ENCODE measurements at places on chromosomes 7 and 10. TPM values are rescaled to one million over a fixed set of nuclear protein-coding genes. Genes with fewer than 3 reads are reported as not detected.
A peak's percentile ranks its signal among the peaks of the same experiment; 100 is the strongest.

Gene CC2D2B
- 0.42 TPM for polyA plus RNA-seq

- no peaks in the 10 kb centered on the region for H3K27me3 ChIP-seq
- DNase-seq: no peak
- H3K4me1 ChIP-seq: peaks cover 4% of the 10 kb centered on the region
- H3K27ac ChIP-seq: peak overlapping the region; percentile 73
- no peak overlapping the region for H3K4me3 ChIP-seq
- H3K36me3 ChIP-seq: peaks cover 14% of the 10 kb centered on the region
Measured at GRCh38 chr10:95536894-95537541, 24.2 kb downstream of the SORBS1 start.

DNA sequence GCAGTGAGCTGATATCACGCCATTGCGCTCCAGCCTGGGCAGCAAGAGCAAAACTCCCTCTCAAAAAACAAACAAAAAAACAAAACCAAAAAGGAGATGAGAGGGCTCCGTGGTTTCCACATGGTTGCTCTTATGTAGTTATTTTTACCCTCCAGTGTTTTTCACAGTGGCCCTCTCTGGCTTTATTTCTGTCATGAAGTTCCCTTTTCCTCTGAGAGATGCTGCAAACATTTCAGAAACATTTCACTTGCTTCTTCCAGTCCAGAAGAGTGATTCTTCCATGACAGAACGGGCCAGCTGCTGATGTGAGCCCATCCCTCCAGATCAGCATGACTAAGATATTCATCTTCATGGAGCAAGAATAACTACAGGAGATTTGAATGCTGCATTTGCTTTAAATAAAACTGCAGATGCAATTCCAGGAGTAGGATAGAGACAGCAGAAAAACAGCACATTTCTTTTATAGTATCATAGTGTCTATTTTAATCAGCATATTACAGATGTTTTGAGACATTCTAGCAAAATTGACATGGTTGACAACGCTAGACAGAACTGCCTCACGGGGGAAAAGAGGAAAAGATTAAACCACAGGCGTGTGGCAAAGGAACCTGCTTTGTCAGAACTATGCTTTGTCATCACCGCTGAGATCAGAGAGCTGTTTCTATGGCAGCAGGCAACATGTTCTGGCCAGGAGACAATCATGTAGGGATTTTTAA lies 40.3 kb downstream of the NRCAM start:
- DNase-seq: no peak
- no peak overlapping the region for H3K4me3 ChIP-seq
- no peak overlapping the region for H3K27ac ChIP-seq
- H3K36me3 ChIP-seq: no peaks in the 10 kb centered on the region

GRCh38 chr7:30310674-30311362 lies 26.4 kb downstream of the ZNRF2 start:
- H3K4me3 ChIP-seq: no peak overlapping the region
- no peaks in the 10 kb centered on the region for H3K36me3 ChIP-seq
- no peaks in the 10 kb centered on the region for H3K4me1 ChIP-seq
- H3K27ac ChIP-seq: no peak overlapping the region
- no peaks in the 10 kb centered on the region for H3K27me3 ChIP-seq
- DNase-seq: no peak

GRCh38 chr10:4285121-4285520 lies 500.1 kb upstream of the KLF6 start:
- H3K36me3 ChIP-seq: no peaks in the 10 kb centered on the region
- no peak overlapping the region for H3K4me3 ChIP-seq
- no peak for DNase-seq
- H3K4me1 ChIP-seq: no peaks in the 10 kb centered on the region
- peak overlapping the region; percentile 42 for H3K27ac ChIP-seq

Gene GNG11
- polyA plus RNA-seq: 16.8 TPM

DNA sequence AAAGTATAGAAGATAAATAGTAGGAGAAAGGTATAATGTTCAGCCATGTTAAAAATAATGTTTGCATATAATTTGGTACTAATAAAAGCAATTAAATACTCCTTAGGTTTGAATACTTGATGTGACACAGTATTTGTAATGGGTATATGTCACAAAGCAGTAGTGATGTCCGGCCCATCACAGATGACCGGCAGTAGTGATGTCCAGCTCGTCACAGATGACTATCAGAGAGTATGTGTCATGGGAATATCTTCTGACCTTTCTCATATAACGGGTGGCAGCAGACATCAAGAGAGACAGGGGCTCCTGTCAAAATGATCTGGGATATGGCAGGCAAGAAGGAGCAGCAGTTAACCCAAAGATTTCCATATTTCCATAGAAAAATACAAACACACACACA lies 477.4 kb upstream of the KLF6 start:
- no peaks in the 10 kb centered on the region for H3K27me3 ChIP-seq
- DNase-seq: no peak
- no peak overlapping the region for H3K27ac ChIP-seq
- H3K4me3 ChIP-seq: no peak overlapping the region
- H3K36me3 ChIP-seq: no peaks in the 10 kb centered on the region
- peaks cover 2% of the 10 kb centered on the region for H3K4me1 ChIP-seq

Gene CLDN4
- polyA plus RNA-seq: 115 TPM

GRCh38 chr10:31381171-31381570 lies 62.2 kb downstream of the ZEB1 start:
- no peaks in the 10 kb centered on the region for H3K4me1 ChIP-seq
- DNase-seq: no peak

DNA sequence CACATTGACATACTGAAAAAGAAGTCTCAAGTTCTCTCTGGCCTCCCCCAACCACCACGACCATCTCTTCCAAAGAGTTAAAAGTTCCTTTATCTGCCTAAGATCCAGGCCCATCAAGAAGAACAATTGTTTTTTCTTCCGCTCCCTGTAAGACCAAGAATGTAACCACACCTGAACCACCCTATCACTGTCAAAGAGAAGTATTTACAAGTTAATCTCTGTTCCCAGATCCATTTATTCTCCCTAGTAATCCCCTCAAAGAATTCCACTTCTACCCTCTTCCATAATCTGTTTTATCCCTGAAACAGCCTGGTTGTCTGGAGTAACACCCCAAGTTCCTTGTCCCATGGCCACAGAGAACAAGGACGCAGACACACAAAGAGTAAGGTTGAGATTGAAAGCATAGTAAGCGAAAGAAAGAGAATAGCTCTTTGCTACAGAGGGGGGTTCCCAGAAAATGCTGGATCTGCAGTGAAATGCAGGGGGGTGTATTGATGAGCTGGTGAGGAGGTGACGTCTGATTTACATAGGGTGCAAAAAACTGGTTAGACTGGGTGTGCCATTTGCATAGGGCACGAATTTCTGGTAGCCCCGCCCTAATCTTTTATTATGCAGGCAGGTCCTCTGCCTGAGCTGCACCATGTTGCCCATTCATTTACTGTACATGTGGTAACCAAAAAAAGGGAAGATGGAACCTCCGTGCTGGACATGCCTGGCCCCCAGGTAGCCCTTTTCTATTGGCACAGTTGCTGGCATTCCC lies 122.0 kb downstream of the SKIDA1 start:
- H3K27ac ChIP-seq: no peak overlapping the region
- no peak overlapping the region for H3K4me3 ChIP-seq
- no peaks in the 10 kb centered on the region for H3K27me3 ChIP-seq
- H3K36me3 ChIP-seq: no peaks in the 10 kb centered on the region

- H3K36me3 ChIP-seq: no peaks in the 10 kb centered on the region
- H3K4me3 ChIP-seq: no peak overlapping the region
- H3K4me1 ChIP-seq: peaks cover 7% of the 10 kb centered on the region
Measured at GRCh38 chr7:42181566-42181965, 55.4 kb downstream of the GLI3 start.

DNA sequence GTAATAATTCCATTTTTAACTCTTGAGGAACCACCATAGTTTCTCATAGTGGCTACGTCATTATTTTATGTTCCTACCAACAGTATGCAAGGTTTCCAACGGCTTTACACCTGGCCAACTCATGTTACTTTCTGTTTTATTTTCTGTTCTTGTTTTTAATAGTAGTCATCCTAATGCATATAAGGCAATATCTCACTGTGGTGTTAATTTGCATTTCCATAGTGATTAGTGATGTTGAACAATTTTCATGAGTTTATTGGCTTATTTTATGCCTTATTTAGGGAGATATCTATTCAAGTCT lies 465.5 kb upstream of the KLF6 start:
- H3K36me3 ChIP-seq: no peaks in the 10 kb centered on the region
- H3K4me3 ChIP-seq: no peak overlapping the region
- no peak for DNase-seq

GRCh38 chr7:153941061-153941460 lies 111.1 kb upstream of the DPP6 start:
- no peak overlapping the region for H3K27ac ChIP-seq
- no peaks in the 10 kb centered on the region for H3K27me3 ChIP-seq
- no peaks in the 10 kb centered on the region for H3K4me1 ChIP-seq
- H3K36me3 ChIP-seq: no peaks in the 10 kb centered on the region
- H3K4me3 ChIP-seq: no peak overlapping the region

GRCh38 chr10:110471566-110472139 lies 26.1 kb upstream of the DUSP5 start:
- no peak overlapping the region for H3K4me3 ChIP-seq
- DNase-seq: no peak
- no peaks in the 10 kb centered on the region for H3K4me1 ChIP-seq
- H3K36me3 ChIP-seq: no peaks in the 10 kb centered on the region
- H3K27me3 ChIP-seq: no peaks in the 10 kb centered on the region
- H3K27ac ChIP-seq: no peak overlapping the region

DNA sequence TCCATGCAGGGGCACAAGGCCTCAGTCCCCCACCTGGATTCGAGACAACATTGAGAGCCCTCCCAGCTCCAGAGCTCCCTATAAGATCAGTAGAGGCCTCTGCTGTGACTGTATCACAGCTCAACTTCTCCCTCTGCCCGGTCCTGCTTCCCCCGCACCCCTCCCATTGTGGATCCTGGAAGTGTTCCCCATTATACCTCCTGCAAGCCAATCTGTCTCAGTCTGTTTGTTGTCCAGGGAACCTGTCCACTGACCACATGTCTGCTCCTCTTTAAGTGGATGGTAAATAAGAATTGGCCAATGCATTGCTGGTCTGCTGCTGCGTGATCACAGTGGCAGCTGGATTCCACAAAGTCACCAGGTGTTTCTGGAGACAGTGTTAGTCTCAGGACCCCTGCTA lies 259.7 kb upstream of the HABP2 start:
- H3K4me3 ChIP-seq: no peak overlapping the region
- no peaks in the 10 kb centered on the region for H3K4me1 ChIP-seq
- H3K27ac ChIP-seq: no peak overlapping the region
- no peaks in the 10 kb centered on the region for H3K36me3 ChIP-seq

GRCh38 chr7:92437956-92438491 lies 9.3 kb upstream of the GATAD1 start:
- H3K27ac ChIP-seq: no peak overlapping the region
- H3K4me3 ChIP-seq: no peak overlapping the region
- H3K27me3 ChIP-seq: no peaks in the 10 kb centered on the region
- no peak for DNase-seq
- no peaks in the 10 kb centered on the region for H3K36me3 ChIP-seq
- no peaks in the 10 kb centered on the region for H3K4me1 ChIP-seq

Gene SNX10
- polyA plus RNA-seq: 1.3 TPM

DNA sequence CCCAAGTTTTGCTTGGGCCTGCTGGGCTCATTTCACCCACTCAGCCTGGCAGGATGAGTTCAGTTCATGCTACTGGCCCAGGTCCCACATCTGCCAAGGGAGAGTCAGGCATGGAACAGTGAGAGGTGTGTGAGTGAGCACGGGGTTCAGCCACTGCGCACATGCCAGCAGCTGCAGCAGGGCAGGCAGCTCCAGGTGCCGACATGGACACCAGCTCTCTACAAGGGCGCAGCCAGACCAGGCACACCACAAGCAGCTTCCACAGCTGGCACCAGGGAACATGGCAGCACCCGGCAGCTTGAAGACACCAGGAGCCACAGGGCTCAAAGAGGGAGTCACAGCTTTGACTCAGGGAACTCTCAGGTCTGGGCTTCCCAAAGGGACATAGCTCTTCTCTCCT lies 938.0 kb downstream of the SORCS3 start:
- no peaks in the 10 kb centered on the region for H3K4me1 ChIP-seq
- H3K27me3 ChIP-seq: no peaks in the 10 kb centered on the region
- no peak overlapping the region for H3K27ac ChIP-seq

GRCh38 chr7:94022550-94022949 lies 18.4 kb upstream of the BET1 start:
- H3K27ac ChIP-seq: no peak overlapping the region
- no peak for DNase-seq
- H3K4me1 ChIP-seq: no peaks in the 10 kb centered on the region
- H3K27me3 ChIP-seq: no peaks in the 10 kb centered on the region
- H3K4me3 ChIP-seq: no peak overlapping the region

GRCh38 chr10:49289480-49289879 lies 9.5 kb upstream of the C10orf71 start:
- DNase-seq: no peak
- no peaks in the 10 kb centered on the region for H3K27me3 ChIP-seq
- H3K4me1 ChIP-seq: no peaks in the 10 kb centered on the region

- H3K27me3 ChIP-seq: no peaks in the 10 kb centered on the region
- peaks cover 4% of the 10 kb centered on the region for H3K36me3 ChIP-seq
- H3K27ac ChIP-seq: no peak overlapping the region
- DNase-seq: no peak
- no peak overlapping the region for H3K4me3 ChIP-seq
Measured at GRCh38 chr10:1115607-1115955, 59.4 kb downstream of the WDR37 start.

Gene HYAL4
- not detected for polyA plus RNA-seq

Gene PDGFA
- polyA plus RNA-seq: 26.5 TPM

DNA sequence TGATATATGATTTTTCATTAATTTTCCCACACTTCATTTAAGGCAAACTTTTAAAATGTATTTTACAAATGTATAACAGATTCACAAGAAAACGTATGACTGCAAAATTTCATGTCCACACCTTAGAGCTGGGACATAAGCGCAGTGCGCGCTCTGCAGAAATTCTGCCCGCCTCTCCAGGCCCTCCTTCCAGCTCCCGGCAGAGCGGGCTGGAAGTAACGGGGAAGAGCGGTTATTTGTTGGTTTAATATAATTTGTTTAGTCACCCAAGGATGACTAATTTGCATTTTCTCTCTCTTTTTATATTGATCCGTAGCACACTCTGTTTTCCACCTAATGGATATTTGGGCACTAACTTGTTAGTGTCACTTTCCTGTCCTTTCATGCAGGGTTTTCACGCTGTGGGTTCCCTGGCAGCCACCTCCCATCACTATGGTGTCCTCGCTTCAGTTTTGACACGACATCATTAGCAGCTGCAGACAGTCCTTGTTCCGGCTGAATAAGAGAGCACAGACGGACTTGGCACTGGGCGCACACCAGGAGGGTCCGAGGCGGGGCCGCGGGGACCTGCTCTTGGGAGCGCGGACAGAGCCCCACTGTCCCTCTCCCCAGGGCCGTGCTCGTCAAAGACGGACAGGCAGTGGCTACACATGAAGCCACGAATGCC lies 129.2 kb upstream of the SEC61G start:
- peaks cover 9% of the 10 kb centered on the region for H3K4me1 ChIP-seq
- H3K27ac ChIP-seq: no peak overlapping the region
- no peaks in the 10 kb centered on the region for H3K36me3 ChIP-seq
- no peak overlapping the region for H3K4me3 ChIP-seq
- peaks cover 5% of the 10 kb centered on the region for H3K27me3 ChIP-seq
